ENCODE measurements at places on chromosomes 3 and 15.

GRCh38 chr15:88125576-88125975 lies 131.0 kb downstream of the NTRK3 start:
- DNase-seq = no peak

DNA sequence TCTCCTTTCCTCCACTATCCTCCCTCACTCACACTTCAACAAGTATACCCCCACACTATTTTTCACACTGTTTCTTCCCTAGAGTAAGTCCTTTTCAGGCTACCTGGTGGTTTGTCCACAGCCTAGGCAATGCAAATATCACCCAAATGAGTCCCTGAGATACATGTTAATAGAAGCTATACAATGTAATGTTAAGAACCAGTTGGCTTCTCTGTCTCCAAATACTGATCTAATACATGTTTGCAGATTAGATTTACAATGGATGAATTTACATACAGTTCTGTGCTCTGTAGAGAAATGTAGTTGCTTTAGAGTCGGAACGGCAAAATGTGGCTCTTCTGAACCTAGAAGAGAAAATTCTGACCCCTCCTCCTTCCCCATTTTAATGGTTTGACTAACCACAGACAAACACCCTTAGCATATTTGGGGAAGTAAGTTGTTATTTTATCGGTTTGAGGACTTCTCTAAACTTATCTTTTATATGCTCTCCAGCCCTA lies 63.6 kb upstream of the MBNL1 start:
- DNase-seq = no peak

DNA sequence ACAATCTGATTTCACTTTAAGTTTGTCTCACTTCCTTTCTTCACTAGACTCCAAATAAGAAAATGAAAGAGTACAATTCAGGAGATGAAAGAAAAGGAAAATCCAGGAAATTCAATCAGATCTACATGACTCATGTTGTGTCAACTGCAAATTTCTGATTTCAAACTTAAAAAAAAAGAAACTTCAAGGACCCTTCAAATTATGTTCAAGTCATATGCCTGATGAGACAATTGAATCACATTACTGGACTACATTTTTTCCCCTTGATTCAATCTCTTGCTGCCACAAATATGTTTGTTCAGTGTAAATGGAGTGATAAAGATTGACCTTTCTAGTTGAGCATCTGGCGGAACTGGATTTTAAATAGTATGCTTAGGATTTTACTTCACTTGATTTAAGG lies 37.4 kb downstream of the FRMD5 start:
- peak; percentile 56 for DNase-seq

DNA sequence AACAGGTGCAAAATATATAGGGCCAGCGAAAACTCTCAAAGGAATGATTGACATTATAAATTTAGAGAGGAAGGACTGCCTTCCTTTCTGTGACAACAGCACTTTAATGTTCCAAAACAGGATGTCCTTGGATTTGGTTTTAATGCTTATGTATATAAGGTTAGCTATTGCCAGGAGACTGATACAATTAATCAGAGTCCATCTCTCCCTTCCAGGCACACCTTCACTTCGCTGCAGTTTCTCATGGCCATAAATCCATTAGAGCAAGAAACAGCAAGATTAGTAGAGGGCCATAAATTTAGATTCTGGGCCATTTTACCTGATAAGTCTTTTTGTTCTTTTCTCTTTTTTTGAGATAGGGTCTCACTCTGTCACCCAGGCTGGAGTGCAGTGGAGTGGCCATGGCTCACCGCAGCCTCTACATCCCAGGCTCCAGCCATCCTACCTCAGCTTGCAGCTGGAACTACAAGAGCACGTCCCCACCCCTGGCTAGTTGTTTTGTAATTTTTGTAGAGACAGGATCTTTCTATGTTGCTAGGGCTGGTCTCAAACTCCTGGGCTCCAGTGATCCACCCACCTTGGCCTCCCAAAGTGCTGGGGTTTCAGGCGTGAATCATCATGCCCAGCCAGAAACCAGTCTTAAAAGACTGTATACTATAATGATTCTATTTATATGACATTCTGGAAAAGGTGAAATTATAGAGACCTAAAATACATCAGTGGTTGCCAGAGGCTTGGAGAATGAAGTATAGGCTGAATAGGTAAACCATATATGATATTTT lies 15.7 kb upstream of the TFRC start:
- no peak for DNase-seq

DNA sequence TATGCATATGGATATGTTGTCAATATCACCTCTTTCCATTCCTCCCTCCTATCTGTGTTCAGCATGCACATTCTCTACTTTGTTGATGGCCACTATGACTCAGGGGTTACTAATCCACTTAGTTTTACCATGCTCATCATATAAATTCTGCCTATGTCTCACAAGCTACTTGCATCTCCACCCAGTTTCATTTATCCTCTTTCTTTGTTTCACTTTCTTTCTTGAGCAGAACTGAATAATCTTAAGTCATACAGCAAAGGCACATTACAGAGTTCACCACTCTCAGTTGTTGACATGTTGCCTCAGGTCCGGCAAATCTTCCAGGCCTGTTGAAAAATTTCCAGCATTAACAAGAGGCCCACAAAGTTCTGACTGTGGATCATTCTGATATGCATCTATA lies 71.5 kb downstream of the SSR3 start:
- DNase-seq = peak; percentile 19

DNA sequence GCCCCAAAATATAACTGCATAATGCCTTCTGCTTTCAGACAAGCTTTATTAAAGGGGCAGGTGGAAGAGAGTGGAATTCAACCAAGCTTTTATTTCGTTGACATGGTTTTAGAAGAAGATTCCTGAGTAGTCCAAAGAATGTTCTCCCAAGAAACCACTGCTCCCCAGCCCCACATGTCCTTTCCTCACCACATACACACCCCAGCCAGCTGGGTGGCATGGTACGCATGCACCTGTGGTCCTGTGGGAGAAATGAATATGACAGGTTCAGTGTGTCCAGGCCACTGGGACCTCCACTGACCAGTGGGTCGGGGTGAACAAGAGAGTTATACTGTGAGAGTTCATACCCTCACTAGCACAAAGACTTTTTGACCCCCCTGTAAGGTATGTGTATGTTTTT lies 30.2 kb downstream of the ARID3B start:
- DNase-seq = no peak

DNA sequence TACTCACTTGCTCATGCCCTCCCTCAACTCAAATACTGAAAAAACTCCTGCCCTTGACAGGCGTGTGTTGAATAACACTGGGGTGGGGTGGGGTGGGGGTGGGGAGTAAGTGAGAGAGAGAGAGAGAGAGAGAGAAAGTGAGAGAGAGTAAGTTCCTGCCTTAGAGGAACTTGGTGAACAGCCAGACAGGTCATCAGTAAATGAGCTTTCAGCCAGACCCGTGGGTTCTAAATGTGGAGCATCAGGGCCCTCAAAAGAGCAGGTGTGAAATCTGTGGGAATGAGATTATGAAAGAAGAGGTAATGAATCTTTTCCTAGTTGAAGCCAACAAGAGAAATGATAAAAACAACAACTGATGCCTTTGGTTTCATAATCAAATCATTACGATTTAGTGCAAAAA lies 134.4 kb upstream of the FAM3D start:
- no peak for DNase-seq

- no peak for DNase-seq
These were observed 62.2 kb downstream of the TCAIM start for GRCh38 chr3:44400771-44401170.

DNA sequence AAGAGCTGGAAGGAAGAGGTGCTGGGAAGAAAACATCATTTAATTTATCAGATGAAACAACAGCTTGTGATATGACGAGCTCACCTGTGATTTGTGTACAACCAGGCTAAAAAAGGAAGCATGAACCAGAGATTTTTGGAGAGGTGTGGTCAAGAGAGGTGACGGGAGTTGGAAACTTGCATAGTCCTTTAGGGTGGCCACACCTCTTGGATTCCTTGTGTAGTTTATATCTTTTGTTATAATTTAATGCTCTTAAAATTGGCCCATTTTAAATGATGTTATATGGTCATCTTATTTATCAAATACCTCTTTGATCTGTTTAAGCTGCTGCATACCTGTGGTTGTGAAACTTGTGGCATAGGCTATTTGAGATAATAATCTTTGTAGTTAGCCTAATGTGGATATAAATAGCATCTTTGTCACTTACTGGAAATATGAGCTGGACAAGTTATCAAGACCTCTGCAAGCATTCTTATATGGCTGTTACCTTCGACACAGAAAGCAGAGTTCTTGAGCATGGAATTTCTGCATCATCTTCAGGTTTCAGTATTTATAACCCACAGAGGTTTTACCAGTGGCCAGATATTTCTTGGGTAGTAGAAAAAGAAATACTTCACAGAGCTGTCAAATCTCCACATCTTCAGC lies 49.1 kb downstream of the IL1RAP start:
- DNase-seq = no peak

DNA sequence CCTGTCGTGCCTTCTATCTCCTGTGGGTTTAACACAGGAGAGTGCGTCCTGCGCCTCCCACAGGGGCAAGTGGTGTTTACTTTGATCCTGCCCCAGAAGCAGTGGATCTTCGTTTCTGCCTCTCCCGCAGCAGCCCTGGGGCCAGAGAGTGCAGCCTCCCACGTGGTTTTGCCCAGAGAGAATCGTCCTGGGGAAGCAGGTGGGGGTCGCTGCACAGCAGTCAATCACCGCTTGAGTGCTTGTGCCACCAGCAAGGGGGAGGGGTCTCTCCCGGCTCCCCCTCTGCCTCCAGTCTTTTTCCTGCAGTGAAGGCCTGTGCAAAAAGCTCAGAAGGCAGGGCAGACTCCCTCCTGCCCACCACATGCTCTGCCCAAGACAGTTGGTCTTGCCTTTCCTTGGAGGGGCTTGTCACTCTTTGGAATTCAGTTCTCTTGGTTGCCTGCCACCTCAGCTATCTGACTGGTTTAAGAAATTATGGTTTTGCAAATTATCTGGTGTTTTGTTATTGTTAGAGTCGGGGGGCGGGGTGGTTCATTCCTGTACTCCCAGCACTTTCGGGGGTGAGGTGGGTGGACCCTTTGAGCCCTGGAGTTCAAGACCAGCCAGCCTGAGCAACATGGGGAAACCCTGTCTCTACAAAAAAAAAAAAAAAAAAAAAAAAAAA lies 26.9 kb downstream of the STOML1 start:
- no peak for DNase-seq

- no peak for DNase-seq
These were observed 564 bp upstream of the PIGZ start for GRCh38 chr3:196969134-196969659.

DNA sequence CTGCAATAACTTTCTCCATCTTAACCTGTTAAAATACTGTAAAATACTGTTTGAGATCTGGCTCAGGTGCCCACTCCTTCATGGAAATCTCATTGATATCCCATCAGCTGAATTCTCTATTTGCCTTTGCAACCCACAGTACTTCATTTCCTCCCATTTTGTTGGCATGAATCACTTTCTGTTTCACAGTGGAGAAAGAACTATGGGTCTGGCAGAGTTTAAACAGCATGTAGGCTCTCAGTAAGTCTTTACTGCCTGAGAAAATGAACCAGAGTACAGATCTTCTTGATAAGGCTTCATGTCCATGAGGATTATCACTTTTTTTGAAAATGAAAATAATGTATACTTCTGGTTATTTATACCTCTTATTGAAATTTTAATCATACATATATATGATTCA lies 245.9 kb downstream of the NAALADL2 start:
- DNase-seq = peak; percentile 2

DNA sequence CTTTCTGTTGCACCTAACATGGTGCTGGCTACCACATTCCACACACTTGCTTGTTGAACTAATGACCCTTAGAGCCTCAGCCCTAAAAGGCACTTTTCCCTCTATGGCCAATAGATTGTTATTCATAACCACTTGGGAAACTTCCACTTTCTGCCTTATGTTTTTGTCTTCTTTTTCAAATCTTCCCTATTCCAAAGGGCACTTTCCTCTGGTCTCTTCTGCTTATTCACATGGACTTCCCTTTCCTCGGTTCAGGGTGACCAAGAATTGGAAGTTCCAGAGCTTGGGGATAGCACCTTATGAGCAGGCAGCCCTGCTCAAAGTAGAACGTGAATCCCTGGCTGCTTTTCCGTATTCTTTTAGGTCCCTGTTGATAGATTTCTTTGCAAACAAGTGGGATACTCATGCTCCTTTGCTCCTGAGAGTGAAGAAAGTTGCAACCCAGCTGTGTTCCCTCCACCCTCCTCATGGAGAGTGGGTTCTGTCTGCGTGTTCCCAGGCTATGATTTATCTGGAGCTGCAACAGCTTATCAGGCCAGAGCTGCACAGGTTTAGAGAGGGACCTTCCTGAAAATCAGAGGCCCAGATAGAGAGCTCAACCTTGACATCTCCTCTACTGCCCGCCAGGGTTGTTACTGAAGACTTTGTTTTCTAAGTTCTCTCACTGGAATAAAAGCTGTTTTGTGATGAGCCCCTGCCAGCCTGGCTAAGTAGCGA lies 58.8 kb upstream of the MYZAP start:
- DNase-seq = no peak

DNA sequence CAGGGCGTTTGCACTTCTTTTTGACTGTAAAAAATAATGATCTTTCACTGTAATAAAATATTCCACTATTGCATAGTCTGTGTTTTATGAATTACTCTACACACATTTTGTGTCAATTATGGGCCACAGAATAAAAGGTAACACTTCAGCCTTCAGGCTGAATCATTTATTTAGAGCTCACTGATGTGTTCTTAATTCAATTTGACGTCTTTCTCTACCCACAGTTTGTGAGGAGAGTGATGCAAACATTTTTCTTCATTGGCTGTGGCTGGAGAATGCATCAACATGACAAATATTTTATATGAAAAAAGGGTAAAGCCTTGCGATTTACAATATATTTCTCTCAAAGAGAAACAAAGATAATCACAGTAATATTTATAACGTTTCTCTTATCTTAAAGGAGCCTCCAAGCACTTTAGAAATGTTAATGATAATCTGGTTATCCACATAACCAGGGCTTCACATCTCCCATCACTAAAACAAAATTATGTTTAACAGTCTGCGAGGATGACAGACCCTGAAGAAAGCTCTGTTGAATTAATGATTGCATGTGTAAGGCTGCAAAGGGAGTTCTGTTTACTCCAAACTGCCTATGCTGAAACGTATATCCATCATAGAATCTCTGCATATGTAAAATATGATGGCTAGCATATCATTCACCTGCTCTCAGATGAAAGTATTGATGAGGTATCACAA lies 951.3 kb downstream of the ZPLD1 start:
- DNase-seq = no peak

GRCh38 chr3:14795996-14796395 lies 22.8 kb upstream of the FGD5 start:
- DNase-seq = no peak

DNA sequence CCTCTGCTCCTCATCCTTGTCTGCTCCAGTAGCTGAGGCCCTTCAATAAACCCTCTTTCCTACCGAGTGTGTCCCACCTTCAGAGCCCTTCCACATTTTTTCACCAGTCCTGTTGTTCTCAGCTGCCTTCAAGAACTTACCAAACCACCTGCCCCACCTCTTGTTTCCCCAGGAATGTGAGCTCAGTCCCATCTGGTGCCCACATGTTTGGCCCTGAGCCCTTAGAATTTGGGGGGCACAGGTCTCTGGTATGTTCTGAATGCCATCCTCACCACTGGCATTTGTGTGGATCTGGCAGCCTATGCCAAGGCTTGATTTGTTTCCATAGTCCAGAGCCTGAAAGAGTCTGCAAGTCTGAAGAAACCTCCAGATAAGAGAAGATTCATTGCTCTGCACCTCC lies 315.2 kb upstream of the PPP2R3A start:
- DNase-seq = no peak
